Fibroblast of skin of left biceps (primary cell): ENCODE measurements at places on chromosomes 3 and 15.

- peak; percentile 60 for DNase-seq
Measured at GRCh38 chr3:133962849-133963248, 66.9 kb downstream of the SLCO2A1 start.

DNA sequence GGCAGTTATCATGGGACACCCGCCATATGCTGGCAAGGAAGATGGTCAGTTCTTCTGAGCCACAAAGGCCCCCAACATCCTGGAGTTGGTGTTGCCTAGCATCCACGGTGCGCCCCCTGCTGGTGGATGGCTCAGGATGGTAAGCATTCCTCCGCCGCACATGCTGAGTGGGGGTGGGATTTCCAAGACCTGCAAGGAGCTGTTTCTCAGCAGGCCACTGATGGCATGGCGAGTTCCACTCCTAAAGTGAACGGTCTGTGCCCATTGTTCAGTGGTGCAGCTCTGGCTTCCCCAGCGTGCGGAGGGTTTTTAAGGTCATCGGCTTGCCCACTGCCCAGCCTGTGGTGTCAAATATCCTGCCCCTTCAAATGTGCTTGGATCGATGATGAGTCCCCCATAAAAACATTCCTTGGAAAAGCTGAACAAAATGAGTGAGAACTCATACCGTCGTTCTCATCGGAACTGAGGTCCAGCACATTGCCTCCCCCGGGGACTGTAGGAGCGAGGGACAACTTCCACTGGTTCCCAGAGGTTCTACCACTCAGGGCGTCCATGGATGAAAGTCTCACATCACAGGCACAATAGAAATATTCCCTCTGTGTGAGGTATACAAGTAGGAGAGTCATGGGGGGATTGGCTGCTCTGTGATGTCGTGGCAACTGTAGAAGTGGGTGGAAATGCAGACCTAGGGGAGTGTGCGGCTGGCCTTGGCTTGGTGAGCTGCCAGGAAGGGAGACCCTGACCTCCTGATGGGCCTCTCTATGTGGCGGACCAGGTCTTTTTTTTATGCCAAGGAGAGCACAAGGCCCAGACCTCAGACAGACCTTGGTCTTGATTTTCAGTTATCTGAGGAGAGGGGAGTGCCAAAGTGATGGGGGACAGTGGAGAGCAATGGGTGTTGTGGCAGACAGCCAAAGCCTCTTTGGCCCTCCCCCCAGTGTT lies 102.0 kb downstream of the SNRPN start:
- no peak for DNase-seq

DNA sequence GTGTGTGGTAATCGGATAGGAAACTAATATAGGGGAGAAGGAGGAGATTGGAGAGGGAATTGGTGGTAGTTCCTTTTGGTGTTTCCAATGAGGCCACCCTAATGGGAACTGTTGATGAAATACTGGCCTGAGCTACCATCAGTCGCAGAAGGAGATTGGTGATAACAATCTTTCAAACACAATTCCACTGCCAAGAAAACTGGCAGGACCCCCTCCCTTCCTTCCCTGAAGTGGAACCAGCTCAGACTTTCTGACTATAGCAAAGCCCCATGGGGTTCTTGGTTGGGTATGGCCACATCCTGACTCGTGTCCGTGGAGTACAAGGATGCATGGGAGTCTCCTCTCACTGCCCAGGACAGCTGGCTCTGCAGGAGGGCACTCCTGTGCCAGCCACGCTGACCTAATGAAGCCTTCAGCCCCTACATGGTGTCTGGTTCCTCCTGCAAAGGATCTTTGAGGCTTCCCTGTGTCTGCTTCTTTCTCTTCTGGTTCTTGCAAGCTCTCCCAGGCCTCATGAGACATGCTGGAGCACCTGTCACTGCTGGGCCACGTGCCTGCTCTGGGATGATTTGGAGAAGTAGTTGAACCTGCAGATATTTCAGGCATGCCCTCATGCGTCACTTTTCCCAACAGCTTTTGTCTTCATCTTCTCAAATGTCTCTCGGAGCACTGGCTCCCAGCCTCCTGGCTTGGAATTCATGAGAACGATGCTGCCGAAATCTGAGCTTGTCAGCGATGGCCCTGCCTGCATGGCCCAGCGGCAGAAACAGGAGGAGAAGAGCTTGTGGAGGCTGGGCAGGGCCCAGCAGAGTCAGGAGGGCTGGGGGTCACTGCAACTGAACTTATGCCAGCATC lies 90.0 kb upstream of the ADPGK start:
- DNase-seq, result no peak

- no peak for DNase-seq
Measured at GRCh38 chr3:186814100-186814499, 7.8 kb upstream of the RFC4 start.

DNA sequence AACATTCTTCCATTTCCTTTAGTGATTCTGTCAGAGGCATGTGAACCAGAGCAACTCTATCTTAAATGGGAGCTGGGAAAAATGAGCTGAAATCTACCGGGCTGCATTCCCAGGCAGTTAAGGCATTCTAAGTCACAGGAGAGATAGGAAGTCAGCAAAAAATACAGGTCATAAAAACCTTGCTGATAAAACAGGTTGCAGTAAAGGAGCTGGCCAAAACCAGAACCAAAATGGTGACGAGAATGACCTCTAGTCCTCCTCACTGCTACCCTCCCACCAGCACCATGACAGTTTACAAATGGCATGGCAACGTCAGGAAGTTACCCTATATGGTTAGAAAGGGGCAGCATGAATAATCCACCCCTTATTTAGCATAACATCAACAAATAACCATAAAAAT lies 66.4 kb downstream of the B3GALNT1 start:
- DNase-seq, result no peak

GRCh38 chr3:13282986-13283876 lies 136.9 kb downstream of the NUP210 start:
- DNase-seq, result no peak

- no peak for DNase-seq
Measured at GRCh38 chr3:117248153-117248552, 538.6 kb downstream of the TUSC7 start.

DNA sequence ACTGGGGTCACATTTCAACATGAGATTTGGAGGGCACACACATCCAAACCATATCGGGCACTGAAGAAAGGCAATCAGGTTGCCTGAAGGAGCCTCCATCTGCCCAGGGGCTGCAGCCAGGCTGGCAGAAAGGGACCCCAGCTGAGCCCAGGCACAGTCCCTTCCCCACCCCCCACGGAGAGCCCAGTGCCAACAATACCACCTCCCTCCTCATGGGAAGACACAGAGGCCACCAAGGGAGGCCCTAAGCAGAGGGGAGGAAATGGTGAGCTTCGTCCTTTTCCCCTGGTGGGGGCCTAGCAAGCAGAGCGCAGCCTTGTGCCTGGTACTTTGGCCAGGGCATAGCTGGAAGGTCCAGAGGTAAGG lies 3.0 kb upstream of the STRA6 start:
- no peak for DNase-seq
